Head of caudate nucleus (tissue), 42 donors: ENCODE measurements at places on chromosomes 3 and 15.

- DNase-seq = no peak
These were observed 144.8 kb upstream of the BHLHE40 start for GRCh38 chr3:4834403-4834866.

DNA sequence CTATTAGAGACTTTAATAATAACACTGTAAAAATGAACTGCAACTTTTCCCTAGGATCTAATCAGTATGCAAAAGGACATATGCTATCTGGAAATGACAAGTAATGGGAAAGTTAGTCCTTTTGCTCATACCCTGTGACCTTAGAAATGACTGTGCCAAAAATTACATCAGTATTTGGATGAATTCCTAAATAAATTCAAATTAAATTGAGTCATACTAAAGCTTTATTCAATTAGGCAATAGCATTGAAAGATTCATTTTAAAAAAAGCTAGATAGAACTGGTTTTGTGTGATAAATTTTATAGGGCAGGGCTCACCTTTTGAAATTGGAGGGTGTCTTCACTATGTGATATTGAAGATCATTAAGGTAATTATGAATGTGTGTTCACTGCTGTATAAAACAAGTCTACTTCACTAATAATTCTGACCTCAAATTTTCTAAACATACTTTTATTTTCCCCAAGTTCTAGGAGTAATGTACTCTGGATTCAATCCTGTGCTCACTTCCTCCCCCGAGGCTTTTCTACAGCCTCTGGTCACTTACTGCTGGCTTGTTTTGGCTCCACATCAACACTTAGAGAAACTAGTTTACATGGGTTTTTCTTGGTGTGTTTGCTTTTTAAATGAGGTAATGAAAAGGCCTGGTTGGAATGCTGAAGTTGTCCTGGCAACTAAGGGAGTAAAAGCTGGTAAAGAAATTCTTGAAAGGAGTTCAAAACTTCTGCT lies 44.4 kb upstream of the SPTSSB start:
- no peak for DNase-seq

GRCh38 chr3:126959136-126959920 lies 23.6 kb upstream of the PLXNA1 start:
- no peak for DNase-seq

GRCh38 chr3:38117163-38117716 lies 19.7 kb downstream of the ACAA1 start:
- DNase-seq = no peak

DNA sequence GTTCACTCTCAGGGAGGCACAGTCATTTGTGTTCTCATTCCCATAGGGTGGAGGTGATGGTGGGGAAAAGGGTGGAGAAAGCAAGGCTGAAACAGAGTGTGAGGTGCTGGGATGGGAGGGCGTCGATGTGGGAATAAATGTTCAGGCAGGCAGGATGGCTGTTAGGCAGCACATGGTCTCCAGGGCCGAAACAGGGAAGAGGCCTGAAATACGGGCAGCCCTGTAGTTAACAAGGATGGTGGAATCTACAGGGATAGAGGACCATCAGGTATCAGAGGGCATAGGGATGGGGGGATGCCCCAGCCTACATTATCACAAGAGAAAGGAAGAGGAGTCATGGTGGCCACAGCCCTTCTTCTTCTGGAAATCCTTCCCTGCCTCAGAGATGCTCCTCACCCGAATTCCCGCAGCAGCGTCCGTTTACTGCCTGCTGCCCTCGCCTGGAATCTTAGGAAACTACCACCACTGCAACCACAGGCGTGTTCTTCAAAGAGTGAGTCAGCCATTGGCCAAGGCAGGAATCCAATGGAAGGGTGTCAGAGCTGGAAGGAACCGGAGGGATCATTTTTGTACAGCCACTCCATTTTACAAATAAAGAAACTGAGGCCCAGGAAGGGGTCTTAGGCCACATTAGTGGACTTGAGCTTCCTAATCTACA lies 49.7 kb upstream of the POMGNT2 start:
- peak; percentile 58 for DNase-seq

DNA sequence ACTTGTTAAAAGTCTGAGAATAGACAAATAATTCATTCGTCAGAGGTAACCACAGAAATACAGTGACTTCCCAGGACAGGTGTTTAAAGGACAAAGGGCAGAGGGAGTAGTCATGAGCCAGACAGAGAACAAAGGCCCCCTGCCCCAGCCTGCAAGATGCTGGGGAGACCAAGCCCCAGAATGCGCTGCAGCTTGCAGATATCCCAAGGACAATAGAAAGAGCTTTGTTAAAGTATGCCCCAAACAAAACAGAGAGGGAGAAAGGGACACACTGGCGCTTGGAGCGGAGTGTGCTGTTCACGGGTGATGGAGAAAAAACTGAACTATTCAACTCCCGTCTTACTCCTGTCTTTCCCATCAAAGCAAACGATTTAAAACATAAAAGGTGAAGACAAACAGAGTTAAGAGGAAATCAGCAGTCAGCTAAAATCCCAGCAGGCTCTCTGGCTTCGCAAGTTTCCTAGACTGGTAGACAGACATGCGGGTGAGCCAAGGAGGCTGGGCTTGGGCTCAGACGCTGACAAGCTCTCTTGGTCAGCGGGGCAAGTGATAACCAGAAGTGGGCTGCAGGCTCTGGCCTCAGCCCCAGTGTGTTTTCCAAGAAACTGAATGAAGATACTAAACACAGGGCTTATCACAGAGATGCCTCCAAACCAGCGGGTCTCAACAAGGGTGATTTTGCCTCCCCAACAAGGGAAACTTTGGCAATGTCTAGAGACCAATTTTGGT lies 130.1 kb downstream of the UACA start:
- DNase-seq = no peak

DNA sequence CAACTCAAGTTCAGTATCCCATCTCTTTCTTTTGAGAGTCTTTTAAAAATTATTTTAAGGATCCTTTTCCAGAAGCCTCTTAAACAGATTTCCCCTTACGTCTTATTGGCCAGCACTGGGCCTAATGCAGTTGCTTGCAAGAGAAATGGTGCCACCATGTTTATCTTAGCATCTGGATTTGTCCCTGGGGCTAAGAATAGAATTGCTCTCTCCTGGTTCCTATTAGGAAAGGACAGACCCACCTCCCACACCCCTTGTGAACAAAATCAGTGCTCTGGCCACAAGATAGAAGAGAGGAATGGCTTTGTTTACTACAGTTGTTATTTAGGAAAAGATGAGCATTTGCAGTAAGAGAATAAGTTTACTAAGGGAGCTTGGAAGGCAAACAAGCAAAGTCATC lies 128.2 kb upstream of the CGNL1 start:
- DNase-seq = no peak

GRCh38 chr3:43969944-43970343 lies 271.7 kb upstream of the TOPAZ1 start:
- no peak for DNase-seq

DNA sequence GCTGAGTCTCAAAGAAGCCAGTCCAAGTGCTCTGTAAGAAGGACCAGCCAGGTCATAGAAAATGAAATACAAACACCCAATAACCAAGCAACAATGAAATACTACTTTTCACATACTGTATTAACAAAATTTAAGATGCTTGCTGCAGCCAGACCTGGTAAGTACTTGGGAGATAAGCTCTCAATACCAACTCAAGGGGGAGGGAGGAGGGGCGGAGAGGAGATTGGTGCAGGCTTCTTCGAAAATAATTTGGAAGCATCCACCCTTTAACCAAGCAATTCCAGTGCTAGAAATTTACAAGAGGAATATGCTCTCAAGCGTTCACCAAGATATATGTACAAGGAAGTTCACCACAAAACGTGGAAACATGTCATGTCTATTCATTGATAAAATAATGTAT lies 7.6 kb upstream of the LRRC2 start:
- no peak for DNase-seq

DNA sequence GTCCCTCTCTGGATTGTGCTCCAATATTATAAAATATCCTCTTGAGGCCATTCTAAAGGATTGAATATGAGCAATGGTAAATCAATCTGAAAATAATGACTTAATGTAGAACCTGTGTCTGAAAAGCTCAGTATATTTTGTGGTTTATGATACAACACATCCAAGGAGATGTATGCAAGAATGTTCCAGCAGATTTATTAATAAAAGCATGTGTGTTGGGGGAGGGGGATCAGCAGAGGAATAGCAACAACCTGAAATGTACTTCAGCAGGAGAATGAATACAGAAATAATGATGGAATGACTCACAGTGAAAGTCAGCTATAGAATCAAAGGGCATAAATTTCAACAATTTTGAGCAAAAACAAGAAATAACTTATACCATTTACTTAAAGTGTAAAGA lies 56.7 kb upstream of the NUDT16 start:
- DNase-seq = no peak

DNA sequence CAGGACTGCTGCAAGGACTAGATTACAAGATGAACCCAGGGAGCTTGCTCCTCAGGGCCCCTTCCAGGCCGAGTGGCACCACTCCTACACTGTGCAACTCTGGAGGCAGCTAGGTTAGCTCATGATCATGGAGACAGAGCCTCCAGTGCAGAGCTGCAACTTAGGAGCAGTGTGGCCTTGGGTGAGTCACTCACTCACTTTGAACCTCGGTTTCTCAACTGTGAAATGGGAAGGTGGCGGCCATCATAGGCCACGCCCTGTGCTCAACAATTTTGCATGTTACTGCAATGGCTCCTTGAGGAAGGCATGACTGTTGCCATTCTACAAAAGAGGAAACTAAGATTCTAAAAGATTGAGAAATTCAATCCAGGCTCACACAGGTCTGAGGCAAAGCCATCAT lies 11.2 kb upstream of the CXCR6 start:
- DNase-seq = no peak

DNA sequence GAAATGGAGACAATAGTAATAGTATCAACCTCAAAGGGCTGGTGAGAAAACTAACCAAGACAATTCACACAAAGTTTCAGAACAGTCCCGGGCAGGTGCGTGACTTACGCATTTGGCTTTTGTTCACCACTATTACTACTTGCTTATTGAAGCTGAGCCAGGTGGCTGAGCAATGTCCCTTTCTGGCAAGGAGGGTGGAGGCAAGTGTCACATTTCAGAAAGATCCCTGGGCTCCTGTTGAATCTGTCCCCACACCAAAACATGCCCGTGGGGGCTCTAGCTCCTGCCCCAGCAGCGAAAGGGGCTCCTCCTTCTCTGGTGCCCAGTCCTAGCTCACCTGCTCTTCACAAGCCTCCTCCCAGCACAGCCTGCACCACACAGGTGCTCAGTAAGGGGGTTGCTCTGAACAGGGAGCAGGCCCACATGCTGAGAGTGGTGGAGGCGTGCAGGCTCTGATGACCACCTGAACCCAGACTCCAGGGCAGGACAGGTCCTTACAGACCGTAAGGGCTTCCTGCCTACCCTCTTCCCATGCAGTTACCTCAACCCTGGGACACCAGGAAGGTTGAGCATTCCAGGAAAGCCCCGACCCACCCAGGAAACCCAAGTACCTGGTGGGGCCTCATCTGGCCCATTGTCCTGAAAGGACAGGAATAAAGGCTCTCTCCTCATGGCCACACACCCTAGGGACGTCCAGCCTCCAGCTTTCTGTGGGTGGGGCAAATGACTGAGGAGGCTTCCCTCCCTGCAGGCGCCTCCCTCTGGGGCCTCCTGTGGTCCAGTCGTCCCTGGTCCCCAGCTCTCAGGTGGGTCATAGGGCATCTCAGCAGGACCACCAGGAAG lies 32.6 kb downstream of the SEMA7A start:
- DNase-seq = no peak

DNA sequence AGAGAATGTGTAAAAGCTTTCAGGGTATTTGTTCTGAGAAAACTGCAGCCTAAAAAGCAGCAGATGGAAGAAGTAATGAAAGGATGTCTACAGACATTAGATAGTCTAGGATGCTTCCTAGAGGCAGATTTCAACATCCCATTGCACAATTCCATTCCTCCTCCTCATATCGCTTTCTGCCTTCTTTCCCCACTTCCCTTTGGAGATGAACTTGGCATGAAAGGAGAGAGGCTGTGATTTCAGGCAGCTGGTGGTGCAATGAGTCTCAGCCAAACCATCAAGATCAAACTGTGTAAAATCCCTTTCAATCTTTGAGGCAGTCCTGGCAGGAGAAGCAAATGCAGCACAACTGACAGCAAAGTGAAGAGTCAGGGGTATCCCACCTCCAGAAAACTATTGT lies 438.7 kb upstream of the KCNMB2 start:
- no peak for DNase-seq

DNA sequence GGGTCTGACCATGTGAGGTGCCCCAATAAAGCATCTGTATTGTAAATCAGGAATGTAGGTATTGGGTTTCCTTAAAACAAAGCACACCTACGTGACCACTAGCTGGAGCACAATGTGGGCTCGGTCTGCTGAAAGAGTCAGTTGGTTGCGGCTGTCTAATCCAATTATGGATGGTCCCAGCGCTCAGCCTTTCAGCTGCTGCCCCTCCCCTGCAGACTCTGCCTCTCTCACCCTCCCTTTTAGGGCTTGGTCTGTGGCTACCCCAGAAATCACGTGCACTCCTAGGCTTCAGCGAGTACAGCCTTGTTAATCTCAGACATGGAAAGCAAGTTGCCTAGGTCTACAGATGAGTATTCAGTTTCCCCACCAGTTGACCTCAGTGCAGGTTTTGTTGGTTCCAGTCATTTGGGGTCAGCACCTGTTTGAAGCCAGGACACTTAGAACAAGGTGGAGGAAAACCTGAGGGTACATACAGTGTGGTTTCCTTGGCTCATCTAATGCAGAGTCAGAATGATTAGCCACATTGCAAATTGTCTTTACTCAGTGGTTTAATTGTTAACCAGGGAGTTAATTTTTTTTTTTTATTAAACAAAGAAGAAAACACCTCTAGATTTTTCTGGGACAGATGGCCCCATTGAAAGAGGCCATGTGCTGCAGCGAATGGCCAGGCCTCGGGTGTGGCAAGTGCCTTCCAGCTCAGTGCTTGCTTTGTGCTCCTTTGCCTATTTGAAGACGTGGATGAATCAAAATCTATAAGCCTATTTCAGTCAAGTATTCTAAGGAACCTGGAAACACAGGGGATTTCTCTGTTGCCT lies 137.7 kb downstream of the IGF1R start:
- no peak for DNase-seq

DNA sequence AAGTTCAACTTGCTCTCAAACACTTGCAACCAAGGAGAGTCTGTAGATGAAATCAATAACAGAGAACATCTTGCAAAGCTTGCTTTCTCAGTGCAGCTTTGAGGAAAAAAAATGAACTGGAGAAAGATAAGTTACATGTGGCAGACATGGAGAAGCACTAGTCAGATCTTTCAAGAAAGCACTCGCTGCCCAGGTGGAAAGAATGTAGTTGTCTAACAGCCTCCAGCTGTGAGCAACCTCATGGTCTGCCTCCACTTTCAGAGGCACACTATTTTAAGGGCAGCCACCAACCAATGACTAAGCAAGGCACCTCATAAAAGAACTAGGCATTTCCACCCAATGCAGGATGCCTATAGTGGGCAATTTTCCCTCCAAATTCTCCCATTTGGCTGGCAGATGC lies 125.4 kb upstream of the CPNE4 start:
- DNase-seq = no peak

GRCh38 chr3:150149651-150150051 lies 179.0 kb upstream of the PFN2 start:
- no peak for DNase-seq

- no peak for DNase-seq
These were observed 4.5 kb upstream of the IP6K1 start for GRCh38 chr3:49790626-49791411.

GRCh38 chr3:141102372-141102771 lies 51.2 kb downstream of the SPSB4 start:
- no peak for DNase-seq

- DNase-seq = no peak
These were observed 3.0 kb upstream of the COL8A1 start for GRCh38 chr3:99635348-99635747.
